WTC11 (cell line): ENCODE measurements at places on chromosomes 4 and X.

GRCh38 chr4:143203577-143203976 is 18.9 kb downstream of the USP38 start:
- no peak for DNase-seq

DNA sequence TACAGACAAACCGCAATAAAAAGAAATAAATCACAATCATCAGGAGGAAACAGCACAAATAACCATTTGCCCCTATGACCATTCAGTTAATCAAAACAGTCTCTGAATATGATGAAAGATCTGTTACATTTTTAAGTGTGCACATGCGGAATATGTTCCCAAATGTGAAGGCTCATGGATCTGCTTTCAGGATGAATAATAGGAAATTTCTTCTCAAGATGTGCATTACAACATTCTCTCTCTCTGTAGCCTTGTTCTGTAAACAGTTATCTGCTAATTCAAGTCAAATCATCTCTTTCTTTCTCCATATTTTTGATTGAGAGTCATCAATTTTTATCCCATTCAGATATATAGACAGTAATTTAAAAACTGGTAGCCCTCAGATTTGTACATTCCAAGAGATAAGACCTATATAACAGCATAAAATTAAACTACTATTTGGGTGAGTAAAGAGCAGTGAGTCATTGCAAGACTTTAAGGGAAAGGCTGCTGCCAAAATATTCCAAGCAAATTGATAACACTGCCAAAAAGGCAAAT is 433.9 kb upstream of the ATOH1 start:
- no peak for DNase-seq

DNA sequence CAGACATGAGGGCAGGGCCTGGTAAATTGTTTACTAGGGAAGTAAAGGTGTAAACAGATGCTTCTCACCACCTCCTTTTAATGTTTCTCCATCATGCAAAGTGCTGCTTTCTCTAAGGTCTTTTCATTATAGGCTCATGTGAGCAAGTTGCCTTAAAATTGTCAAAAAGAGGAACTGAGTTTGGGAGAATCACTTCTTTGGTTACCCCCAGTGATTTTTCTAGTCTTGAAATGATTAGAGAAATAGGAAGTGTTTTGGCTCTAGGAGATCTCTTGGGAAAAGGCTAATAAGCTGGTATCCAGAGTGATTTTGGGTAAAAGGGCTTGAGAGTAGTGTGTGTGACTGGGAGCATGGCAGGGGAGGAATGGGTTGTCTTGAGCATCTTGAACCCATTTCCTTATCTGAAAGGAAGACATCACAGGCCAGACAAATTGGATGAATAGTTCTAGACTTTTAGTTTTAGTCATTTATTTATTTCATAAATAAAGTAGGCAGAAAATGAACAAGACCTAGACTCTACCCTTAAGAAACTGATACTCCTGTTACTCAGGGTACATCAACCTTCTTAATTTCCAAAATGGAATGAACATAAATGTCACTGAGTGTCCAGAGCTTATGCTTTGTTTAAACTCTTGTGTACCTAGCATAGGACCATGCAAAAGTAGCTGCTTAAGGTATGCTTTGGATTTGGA is 14.2 kb downstream of the GRPR start:
- no peak for DNase-seq

- DNase-seq: no peak
These were observed 10.7 kb downstream of the KLHL8 start for GRCh38 chr4:87209696-87210095.

DNA sequence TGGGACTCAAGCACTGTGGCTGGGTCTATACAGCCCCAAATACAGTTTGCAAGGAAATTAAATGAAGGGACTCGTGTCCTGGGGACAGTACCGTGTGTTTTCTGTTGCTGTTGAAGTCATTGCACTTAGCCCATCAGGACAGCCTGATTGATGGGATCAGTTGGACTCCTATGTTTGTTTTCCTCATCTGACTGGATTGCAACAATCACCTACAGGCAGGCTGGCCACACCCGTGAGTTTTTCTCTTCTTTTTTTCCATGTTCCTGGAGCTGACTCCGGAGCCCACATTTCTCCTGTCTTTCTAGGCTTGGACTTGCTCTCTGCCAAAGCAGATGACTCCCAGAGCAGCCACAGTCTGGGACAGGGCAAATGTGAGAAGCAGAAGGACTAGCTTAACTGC is 38.1 kb downstream of the RTL9 start:
- no peak for DNase-seq
